NCI-H2227 treated with DMSO at 0.1 percent for 48 hours (cell line): ENCODE measurements at places on chromosomes 3 and 15.

DNA sequence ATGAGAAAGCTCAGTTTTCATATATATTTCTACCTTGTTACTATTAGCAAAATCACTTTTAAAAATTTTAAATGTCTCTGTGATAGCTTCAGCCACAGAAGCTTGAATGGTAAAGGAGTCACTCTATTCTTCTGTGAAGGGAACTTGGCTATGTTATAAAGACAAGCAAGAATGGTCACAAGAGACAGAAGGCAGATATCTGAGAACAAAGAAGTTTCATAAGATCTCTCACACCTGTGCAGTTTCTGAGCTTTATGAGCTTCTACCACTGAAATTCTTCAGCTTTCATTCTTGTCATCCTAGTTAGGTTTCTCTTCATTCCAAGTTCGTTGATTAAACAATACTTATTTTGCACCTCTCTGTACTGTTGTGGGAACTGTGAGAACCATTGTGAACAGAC is 853.4 kb downstream of the IGSF11 start:
- no peak for DNase-seq

- no peak for DNase-seq
Observed at GRCh38 chr15:46815765-46816164, 901.5 kb upstream of the SEMA6D start.

- no peak for DNase-seq
Observed at GRCh38 chr3:195556390-195556789, 13.3 kb upstream of the PPP1R2 start.

DNA sequence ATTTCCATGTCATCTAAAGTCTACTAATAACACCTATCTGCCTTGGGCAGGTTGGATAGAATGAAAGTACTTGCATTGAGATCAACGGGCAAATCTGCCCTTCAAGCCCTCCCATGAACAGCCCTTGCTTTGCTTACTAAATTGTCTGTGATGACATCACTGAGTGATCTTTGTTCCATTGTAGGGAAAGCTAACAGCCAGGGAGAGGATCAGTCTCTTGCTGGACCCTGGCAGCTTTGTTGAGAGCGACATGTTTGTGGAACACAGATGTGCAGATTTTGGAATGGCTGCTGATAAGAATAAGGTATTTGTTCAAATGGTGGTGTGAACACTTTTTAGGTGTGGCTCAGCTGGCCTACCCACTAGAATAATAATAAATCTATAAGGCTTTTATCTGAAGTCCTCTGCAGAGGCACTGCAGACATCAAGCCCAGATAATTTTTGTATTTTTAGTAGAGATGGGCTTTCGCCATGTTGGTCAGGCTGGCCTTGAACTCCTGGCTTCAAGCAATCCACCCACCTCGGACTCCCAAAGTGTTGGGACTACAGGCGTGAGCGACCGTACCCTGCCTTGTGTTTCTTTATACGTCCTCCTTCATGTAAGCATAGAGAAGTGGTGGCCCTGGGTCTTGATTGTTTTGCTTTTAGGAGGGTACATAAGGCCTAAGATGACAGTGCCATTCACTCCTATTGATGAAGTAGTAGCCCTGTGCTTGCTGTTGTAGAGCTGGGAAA is 5.7 kb downstream of the PCCB start:
- no peak for DNase-seq

DNA sequence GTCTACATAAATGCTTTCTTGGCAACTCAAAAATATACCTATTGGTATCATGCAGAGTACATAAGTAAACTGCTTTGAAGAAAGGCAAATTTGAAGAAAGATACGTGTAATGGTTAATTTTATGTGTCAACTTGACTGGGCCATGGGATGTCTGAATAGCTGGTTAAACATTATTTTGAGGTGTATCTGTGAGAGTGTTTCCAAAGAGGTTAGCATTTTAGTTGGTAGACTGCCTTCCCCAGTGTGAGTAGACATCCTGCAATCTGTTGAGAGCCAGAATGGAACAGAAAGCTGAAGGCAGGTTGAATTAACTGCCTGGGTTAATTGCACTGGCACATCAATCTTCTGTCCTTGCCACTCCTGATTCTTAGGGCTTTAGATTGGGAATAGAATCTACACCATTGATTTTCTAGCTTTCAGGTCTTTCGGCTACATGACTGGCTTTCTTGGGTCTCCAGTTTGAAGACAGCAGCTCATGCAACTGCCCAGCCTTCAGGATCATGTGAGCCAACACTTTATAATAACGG is 98.3 kb downstream of the CMSS1 start:
- DNase-seq: no peak

- DNase-seq: no peak
Observed at GRCh38 chr3:87335931-87336330, 59.5 kb upstream of the POU1F1 start.

DNA sequence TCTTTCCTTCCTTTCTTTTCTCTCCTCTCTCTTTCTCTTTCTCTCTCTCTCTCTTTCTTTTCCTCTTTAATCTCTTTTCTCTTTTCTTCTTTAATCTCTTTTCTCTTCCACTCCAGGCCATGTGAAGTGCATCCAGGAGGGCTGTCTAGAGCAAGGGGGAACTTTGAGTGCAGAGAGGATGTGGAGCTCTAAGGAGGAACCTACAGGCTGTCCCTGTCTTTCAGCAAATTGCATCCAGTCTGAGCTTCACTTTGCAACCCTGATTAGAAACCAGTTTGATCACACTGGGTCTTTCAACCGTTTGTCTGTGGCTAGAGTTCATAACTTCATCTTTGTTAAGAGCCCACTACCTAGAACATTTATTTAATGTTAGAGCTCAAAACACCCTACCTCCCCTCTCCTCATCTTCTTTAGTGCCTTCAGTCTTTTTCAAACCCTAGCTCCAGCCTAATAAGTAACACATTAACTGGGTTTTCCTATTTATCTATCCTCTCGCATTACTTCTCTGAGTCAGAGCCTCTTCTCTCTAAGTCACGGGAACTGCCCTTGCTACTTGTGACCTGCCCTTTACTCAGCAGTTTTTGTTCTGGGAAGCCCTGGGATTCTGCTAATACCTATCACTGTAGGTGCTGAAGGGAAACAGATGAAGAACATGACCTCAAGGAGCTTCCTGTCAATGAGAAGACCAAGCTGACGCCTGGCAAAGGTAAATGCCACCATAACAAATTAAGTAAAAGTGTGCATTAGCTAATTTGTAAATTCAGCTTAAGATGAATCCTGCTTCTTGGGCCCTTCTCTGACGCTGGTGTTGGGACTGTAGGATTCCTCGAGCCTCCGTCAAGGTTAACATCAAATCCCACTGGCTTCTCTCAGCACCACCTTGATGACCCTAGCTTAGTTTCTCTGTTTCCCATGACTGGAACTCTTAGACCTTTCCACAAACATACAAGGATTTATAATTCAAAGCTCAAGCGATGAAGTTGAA is at the start of gene GCNT3:
Gene GCNT3 (plus strand): TSS at position 508 of the 985 bp plus-strand sequence. CDS start 6,456 bp downstream, outside the sequence.
- no peak for DNase-seq

- no peak for DNase-seq
Observed at GRCh38 chr3:44175070-44175469, 66.6 kb upstream of the TOPAZ1 start.

DNA sequence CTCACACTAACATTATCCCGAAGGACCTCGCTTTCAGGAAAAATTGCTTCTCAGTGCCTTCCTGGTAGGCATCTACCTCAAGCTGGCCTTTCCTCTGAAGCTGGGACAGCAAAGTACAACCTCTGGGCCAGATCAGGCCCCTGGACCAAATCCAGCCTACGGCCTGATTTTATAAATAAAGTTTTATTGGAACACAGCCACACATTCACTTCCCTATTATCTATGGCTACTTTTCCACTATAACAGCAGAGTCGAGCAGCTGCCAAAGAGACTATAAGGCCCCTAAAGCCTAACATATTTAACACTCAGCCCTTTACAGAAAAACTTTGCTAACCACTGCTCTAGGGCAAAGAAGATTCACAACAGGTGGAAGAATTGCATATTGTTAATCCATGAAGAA is 554.3 kb downstream of the NTRK3 start:
- DNase-seq: no peak

DNA sequence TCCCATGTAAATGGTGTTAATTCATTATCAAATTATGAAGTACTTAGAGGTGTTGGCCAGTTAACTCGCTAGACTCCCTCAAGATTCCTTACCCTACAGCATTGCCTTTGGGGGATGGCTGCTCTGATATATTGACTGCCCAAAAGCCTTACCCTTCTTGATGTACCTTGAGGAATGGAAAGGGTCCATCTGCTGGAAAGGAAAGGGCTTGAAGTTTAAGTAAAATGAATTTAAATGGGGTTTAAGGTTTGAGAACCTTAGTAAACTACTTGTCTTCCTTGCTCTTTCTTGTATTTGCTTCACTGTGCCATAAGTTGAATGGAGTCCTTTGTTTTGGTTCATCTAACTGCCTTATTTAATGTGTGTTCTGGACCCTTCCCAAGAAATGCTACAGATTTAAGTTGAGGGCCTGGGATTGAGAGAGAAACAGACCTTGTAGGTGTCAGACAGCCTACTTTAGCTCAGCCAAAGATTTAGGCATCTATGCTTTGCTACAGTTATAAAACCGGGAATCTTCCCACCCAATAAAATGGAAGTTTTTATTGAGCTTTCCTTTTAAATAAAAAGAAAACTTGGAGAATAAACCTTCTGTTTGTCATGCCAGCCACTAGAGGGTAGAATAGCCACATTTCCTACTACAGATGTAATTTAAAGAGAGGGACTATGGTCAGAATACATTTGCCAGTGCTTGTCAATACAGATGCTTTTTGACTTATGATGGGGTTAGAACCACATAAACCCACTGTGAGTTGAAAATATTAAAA is 25.3 kb downstream of the CMSS1 start:
- peak; percentile 10 for DNase-seq

DNA sequence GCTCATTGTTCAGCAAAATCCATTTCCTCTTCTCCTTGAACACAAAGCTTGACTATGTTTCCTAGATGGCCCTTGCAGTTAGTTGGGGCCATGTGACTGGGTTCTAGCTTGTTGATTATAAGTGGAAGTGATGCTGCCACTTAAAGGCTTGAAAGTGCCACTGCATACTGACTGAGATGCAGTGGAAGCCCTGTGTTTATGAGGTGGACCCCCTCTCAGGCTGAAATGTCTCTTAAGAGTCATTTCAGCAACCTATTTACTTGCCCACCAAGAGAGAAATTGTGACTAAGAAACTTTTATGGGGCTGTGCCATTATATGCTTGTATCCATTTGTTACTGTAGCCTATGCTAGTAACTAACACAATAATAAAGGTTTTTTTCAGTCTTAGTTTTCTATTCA is 8.4 kb upstream of the ANP32A start:
- no peak for DNase-seq

- no peak for DNase-seq
Observed at GRCh38 chr3:145776782-145777408, 384.1 kb downstream of the PLOD2 start.

GRCh38 chr15:75117993-75118392 is 83.7 kb upstream of the C15orf39 start:
- DNase-seq: no peak

DNA sequence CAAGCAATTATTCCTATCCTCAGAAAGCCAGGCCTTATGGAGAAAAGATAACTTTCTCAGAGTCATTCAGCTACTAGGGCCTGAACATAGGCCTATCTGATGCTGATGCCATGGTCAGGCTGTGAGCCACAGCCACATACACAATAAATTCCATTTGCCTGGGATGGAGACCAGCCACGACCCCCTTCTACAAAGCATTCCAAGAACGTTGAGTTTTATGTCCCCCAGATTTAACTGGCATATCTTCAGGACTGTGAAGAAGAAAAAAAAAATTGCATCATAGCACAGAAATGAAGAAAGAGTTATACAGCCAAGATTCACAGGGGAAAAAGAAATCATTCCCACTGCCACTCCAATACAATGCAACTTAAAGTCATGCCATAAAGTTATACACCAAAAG is 100.0 kb downstream of the THBS1 start:
- DNase-seq: no peak

GRCh38 chr15:73340502-73341192 is 28.1 kb downstream of the HCN4 start:
- no peak for DNase-seq

GRCh38 chr15:72078887-72079286 is 39.1 kb downstream of the MYO9A start:
- no peak for DNase-seq

- no peak for DNase-seq
Observed at GRCh38 chr3:59836531-59836930, 786.7 kb upstream of the CFAP20DC start.

- DNase-seq: no peak
Observed at GRCh38 chr3:126556637-126557414, 1.9 kb downstream of the C3orf22 start.

DNA sequence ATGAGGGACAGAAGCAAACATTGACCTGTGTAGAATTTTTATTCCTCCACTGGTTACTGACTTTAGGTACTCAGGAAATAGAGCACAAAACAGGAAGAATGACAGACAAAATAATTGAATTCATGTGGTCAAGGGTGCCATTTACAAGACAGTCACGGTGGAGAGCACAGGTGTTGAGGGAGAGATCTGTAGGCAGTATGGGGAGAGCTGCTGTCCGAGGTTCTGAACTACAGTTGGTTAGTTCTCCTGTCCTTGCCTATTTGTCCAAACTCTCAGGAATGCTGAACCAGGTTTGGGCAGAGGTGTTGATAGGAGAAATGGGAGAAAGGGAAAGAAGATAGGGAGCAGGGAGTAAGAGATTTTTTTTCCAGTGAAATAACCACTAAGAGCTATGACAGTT is 178.5 kb upstream of the ZBTB20 start:
- DNase-seq: no peak

DNA sequence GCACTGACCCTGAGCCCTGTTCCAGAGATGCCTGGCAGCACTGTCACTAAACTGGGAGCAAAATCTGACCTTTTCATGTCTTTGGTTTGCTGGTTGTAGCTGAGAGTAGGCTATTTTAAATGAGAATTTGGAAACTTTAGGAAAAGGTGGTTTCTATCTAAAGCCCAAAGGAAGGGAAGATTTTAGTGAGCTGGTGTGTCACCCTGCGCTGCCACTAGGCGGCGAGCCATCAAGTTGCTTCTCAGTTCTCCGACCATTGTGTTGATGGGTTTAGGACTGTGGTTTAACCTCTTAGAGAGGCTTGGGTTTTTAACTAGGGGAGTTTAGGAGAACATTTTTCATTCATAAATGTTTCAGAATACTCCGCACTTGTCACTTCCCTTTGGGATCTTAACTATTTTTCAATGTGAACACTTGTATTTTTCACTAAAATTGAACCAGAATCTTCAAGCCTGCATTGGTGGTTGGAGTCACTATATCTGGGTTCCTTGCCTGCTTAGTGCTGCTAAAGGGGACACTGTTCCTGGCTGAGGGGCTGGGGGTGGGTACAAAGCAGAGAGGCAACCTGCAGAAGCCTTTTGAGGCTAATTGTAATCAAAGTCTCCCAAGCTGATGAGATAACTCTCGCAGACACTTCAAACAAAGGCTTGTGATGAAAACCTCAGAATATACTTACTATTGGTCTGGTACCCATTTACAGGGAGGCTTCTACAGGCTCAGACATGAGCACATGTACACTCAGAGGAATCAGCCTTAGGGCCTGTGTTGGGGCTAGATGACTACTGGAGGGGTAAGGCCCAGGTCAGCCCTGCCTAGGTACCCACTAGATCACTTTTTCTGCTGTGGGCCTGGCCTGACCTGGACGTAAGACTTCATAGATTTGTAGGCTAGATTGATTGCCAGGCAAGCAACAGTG is 16.8 kb downstream of the EXOSC7 start:
- no peak for DNase-seq
